ENCODE measurements at places on chromosomes 3 and 15.

- DNase-seq = no peak
Measured at GRCh38 chr3:187406927-187407326, 38.7 kb downstream of the RTP4 start.

- no peak for DNase-seq
Measured at GRCh38 chr3:58234516-58234931, 3.1 kb upstream of the ABHD6 start.

GRCh38 chr3:189386739-189387138, 215.0 kb downstream of the TPRG1 start:
- no peak for DNase-seq

DNA sequence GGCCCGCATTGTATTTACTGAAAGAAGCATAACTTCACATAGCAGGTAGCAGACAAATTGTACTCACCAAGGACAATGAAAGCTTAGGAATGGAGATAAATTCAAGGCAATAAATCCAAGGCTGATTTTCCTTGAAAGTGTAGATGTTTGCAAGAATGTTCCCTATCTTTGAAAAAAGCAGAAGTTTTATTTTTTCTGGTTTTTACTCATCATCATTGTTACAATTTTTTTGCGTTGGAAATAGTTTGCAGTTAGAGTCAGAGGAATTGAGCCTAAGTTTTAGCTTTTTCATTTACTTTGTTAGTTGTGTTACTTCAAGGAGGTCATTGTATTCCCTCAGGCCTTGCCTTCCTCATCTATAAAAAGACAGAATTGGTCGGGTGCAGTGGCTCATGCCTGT, 213.9 kb upstream of the TBL1XR1 start:
- no peak for DNase-seq

DNA sequence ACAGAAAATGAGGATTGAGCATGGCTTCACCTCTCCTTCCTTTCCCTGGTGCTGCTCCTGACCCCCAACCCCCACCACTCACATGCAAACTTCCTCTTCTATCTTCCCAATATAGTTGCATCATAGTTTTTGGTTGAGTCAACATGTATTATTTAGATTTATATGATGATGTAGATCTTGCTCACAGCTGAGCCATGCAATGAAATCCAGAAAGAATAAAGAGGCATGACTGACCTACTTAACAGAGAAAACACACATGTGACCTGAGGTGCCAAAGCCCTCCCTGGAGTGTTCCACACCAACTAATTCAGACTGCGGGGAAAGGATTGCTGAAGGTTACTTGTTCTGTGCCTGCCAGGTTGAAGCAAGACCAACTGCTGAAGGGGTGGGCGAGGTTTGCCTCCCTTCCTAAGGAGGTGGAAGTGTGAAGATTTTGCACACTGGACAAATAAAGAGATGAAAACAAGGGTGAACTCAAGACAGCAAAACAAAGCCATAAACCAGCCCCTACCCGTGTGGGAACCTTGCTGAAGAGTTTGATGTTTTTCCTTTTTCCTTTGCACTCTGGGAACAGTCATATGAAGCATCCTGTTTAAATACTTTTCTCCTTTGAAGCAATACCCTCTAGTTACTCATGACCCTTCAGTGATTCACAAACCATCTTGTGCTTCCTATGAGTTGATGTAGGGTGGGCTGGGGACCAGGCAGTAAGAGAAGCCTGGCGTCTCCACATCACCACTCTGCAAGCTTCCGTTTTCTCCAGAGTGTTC, 155.2 kb upstream of the UBE2E1 start:
- DNase-seq = no peak

GRCh38 chr3:52043750-52044149, 12.6 kb downstream of the DUSP7 start:
- no peak for DNase-seq

DNA sequence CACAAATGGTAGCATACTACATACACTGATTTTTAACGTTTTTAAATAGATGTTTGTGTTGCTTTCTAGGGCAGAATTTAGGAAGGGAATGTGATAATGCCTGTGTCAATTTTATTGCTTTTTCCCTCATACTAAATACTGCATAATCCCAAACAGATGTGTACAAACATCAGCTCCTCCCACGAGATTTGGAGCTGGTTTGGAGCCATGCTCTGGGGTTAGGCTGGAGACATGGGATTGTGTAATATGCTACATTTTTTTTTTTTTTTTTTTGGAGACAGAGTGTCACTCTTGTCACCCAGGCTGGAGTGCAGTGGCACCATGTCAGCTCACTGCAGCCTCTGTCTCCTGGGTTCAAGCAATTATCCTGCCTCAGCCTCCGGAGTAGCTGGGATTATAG, 80.1 kb downstream of the EBLN2 start:
- DNase-seq = no peak

DNA sequence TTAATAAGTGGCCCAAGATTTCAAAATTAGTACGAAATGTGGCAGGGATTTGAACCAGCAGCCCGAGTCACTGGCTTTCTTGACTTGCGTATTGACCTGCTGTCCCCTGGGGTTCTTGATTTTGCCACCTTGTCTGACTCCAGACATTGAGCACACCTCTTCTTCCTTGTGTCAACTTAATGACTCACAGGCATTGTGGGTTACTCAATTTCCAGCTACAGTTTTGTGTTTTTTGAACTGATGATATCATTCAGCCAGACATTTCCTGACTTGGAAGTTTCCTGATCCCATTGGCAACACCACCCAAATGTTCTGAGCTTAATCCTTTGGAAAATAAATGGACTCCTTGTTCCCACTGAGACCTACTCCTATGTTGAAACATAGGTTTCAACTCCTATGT, 64.2 kb downstream of the MOBP start:
- no peak for DNase-seq

DNA sequence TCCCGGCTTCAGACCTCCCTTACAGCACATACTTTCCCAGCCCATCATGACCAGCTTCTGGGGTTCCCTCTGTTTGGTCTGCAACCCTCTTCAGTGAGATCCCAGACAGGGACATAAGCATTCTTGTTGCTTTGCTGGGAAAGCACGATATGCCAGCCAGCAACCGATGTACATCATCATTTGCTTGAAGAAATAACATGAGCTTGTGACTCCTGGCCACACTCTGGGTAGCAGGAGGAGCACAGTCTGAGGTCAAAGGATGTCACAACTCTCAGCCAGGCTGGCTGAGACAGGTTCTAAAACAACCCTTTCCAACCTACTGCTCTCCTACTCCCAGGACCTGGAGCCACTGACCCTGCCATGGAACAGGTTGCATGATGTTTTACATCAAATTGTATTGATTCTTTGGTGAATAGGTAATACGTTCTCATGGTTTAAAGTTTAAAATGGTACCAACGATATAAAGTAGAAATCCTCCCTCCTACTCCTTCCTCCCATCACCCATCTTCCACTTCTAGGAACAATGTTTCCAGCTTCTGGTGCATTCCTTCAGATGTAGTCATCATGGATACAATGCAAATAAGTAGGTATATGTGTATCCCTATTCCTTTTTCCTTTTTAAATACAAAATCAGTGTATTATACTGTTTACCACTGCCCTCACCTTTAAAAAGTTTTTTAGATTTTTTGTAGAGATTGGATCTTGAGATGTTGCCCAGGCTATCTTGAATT, 190.3 kb downstream of the OPA1 start:
- DNase-seq = no peak

GRCh38 chr3:132445817-132446216, 28.5 kb downstream of the DNAJC13 start:
- DNase-seq = no peak

- DNase-seq = no peak
Measured at GRCh38 chr3:174457758-174458157, 401.4 kb upstream of the NAALADL2 start.

- DNase-seq = no peak
Measured at GRCh38 chr3:42663581-42664437, 10.3 kb downstream of the ZBTB47 start.

GRCh38 chr15:70856177-70856883, 2.4 kb upstream of the LARP6 start:
- DNase-seq = no peak

GRCh38 chr3:197219619-197220018, 78.8 kb downstream of the DLG1 start:
- no peak for DNase-seq

DNA sequence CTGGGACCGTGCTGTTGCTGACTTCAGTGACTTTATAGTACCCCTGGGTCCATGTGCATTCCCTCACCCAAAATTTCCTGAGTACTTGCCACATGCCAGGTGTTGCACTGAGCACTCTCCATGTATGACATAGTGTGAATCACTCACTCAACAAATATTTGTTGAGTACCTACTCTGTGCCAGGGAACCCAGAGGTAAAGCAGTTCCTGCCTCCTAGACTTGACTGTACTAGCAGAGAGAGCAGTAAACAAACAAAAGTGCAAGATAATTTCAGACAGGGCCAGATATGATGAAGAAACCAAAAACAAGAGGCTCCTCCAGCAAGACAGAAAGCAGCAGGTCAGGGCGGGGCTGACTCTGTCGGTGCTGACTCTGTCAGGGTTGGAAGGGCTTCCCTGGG, 12.2 kb downstream of the TGM4 start:
- DNase-seq = no peak

GRCh38 chr15:55661428-55661827, 73.3 kb upstream of the PYGO1 start:
- no peak for DNase-seq

GRCh38 chr15:43165801-43166325, 19.3 kb upstream of the CCNDBP1 start:
- DNase-seq = no peak

DNA sequence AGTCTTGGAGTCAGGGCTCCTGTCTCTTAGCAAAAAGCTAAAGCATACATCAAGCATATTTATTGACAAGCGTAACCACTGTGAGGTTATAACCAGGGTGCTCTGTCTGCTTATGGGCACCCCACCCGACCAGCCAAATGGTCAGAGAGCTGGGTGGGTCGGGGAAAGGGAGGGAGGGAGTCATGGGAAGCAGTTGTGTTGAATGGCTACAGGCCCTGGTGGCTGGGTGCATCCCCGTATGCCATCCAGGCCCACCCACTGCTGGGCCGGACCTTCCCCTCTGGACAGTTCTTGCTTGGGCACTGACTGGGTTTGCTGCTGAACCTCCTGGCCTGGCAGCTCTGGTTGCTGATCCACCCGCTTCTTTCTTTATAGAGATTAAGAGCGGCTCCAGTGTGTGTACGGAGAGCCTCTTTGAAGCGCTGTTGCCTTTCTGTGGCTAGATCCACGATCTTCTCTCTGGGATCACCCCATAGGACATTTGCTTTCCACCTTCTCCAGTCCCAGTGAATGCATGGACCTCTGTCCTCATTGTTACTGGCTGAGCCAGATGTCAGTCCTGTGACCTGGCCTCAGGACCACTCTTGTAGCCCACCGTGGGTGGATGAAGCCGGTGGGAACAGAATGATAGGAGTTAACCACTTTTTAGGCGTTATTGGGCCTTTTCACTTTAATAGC, 59.6 kb downstream of the SMAD3 start:
- no peak for DNase-seq

- peak; percentile 16 for DNase-seq
Measured at GRCh38 chr3:48232734-48233133, 8.2 kb upstream of the ZNF589 start.

DNA sequence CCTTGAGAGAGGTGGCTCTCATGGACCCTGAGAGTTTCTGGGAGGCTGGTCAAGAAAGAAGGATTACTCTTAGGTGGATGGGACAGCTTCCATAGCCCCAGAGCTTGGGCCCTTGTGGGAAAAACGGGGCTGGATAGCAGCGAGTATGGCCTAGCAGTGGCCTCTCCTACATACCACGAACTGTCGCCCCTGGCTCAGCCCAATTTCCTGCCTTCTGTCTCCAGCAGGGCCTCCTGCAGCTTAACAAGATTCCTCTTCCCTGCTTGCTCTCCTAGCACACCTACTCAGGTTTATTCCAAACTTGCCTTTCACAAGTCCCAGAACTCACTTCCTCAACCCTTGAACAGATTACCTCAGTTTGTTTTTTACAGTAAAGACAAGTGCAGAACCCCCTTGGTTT, 139.7 kb upstream of the TPM1 start:
- no peak for DNase-seq

GRCh38 chr3:11269007-11269406, 3.2 kb upstream of the ATG7 start:
- DNase-seq = no peak
